ENCODE measurements at places on chromosomes 13 and 19.

DNA sequence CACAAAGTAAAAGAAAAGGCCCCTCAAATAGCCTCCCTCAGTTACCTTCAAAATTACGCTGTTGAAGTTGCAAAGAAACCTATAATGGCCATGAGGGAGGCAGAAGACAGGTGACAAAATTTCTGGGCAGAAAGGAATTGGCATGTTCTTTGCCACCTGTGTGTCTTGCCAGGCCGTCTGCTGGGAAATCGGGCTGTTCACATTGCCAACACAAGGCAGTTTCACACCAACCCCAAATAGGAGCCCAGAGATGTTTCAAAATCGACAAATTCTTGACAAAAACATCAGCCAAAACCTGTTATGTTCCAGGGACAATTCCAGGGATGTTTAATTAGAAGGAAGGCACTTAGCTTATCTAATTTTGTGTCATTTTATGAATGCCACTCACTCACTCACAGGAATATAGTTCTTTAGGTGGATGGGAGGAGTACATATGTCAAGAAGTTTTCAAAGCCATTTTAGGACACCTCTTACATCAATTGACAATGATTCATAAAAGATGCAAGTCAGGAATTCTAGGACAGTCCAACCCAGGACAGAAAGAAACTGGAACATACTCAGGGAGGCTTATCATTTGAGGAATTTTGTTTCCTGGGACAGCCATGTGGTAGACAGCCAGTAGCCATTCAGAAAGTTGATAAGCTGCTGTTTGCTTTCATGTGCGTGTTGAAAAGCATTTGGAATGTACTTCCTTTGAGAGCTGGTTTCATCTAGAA is 164.5 kb downstream of the RGCC start:
- no peak for DNase-seq

GRCh38 chr19:29680937-29681336 is 15.7 kb downstream of the PLEKHF1 start:
- DNase-seq: no peak

- no peak for DNase-seq
These were observed 19.8 kb downstream of the TCF3 start for GRCh38 chr19:1632462-1633268.

DNA sequence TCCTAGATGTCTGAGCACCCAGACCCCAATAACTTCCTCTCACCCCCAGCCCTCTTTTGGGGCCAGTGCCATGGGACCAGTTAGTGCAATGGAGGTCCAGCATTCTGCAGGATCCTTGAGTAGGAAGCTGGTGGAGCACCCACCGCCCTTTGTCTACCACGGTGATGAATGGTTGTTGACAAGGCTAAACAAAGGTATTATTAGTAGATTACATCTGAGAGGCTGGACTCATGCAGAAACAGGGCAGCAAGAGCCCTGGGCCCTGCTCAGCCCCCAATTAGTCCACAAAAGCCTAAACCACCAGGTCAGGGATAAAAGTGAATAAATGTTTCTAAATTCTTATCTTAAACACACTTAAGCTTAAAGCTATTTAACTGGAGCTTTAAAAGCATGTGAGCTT is 196.5 kb upstream of the TSHZ3 start:
- DNase-seq: no peak

DNA sequence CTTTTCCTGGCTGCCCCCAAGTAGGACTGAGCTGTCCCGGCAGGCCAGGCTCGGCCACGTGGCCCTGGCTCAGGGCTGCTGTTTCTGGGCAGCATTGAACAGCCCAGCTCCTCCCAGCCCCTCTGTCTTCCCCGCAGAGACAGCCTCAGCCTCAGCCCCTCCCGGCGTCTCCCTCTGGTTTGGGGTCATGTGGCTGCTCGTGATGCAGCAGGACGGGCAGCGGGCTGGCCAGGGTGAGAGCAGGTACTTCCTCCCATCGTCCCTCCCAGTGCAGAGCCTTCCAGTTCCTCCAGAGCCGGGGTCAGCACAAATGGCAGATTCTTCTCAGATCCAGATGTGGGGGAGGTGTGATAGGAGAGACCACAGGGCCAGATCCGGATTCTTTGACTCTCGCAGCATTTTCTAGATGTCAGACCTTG is 114.6 kb downstream of the KDM4B start:
- no peak for DNase-seq

DNA sequence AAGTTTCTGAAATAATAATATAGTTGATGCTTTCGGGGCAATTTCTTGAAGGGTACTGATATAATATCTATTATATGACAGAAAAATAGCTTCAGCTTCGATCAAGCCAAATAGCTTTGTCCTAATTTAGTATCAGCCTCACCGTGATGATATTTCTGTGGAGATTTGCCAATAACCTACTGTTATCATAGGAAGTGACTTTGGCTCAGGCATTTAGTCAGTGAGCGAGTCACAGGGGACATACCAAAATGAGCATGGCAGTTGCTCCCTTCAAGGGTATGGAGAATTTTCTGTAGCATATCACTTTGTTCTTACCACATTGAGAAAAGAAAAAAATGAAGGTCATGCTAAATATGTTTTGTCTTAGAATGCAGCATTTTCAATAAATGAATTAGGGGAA is 767.6 kb upstream of the SLITRK1 start:
- DNase-seq: no peak

- DNase-seq: no peak
These were observed 203.5 kb downstream of the ENOX1 start for GRCh38 chr13:43583321-43583720.

- DNase-seq: no peak
These were observed 61.6 kb downstream of the LRCH1 start for GRCh38 chr13:46614582-46614981.

DNA sequence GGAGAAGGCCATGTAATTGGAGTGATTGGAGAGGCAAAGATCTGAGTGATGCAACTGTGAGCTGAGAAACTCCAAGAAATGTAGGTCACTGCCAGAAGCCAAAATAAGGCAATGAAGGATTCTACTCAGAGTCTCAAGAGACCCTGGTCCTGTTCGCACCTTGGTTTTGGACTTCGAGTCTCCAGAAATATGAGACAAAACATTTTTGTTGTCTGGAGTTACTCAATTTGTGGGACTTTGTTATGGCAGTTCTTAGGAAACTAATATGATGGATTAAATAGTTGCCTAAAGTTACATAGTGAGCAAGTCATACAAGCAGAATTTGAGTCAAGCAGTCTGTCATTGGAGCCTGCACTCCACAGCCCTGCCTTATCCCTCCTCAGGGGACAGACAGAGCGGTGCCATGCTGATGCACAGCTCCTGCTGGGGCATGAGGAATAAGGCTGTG is 104.2 kb downstream of the ITGBL1 start:
- DNase-seq: no peak

- DNase-seq: no peak
These were observed 17.5 kb upstream of the N4BP2L1 start for GRCh38 chr13:32445461-32445860.

DNA sequence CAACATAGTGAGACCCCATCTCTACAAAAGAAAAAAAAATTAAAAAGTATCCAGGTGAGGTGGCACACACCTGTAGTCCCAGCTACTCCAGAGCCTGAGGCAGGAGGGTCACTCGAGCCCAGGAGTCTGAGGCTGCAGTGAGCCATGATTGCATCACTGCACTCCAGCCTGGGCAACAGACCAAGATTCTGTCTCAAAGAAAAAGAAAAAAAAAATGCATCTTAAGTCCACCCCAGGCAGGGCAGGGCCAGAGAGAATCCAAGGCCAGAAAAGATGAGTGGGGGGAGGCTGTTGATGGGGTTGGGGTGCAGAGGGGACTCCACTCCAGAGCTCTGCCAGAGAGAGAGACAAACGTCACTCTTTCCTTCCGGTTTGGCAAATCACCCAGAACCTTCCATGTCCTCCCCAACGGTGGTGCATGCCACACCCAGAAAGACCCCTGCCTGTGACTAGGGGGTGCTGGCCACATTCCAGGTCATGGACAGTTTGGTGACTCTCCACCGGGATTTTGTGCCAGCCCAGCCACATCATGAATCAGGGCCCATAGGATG is 431 bp downstream of the FUT3 start:
- no peak for DNase-seq

- DNase-seq: no peak
These were observed 49.3 kb upstream of the FREM2 start for GRCh38 chr13:38637576-38637975.

- DNase-seq: no peak
These were observed 515.5 kb downstream of the MYO16 start for GRCh38 chr13:109144693-109145437.

DNA sequence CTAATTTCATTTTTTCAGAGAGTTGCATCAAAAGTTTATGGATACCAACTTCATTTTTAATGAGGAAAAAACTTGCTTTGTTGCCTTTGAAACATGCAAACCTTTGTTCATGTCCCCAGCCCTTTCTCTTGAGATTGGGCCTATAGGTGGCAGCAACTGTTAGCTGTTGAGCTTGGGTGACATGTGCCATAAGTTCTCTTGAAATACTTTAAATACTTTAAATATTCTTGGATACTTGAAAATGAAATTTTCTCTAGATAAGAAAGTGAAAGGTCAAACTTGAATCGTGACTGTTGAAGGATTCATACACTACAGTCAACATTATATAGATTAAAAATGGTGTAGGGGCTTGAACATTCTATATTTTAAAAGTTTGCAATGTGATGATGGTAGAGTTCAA is 294.9 kb downstream of the NDFIP2 start:
- no peak for DNase-seq

DNA sequence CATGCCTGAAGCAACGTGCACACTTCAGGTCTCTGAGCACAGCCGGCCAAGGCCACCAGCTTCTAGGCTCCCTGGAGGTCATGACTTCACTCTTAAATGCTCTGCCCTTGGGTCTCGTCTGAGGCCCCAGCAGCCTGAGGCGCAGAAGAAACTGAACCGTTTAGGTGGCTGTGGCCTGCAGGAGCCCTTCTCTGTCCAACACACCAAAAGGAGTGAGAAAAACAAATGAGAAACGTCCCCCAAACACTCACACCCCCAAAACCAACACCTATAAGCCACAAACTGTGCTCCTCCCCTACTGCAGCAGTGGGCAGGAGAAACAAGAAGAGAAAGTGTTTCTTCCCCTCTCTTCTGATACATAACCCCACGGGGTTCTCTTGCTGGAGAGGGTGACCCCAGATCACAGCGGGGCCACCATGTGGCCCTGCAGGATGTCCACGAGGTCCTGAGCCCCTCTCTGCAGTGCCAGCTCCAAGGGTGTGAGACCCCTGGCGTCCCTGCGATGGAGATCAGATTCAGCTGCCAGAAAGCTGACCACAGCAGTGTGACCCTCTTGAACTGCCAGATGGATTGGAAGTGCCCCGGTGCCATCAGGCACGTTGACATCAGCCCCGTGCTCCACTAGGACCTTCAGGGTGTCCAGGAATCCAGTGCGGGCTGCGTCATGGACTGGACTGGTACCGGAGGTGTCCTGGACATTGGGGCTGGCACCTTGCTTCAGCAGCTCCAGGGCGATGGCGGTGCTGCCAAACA is 1.0 kb upstream of the KRI1 start:
- DNase-seq: no peak

DNA sequence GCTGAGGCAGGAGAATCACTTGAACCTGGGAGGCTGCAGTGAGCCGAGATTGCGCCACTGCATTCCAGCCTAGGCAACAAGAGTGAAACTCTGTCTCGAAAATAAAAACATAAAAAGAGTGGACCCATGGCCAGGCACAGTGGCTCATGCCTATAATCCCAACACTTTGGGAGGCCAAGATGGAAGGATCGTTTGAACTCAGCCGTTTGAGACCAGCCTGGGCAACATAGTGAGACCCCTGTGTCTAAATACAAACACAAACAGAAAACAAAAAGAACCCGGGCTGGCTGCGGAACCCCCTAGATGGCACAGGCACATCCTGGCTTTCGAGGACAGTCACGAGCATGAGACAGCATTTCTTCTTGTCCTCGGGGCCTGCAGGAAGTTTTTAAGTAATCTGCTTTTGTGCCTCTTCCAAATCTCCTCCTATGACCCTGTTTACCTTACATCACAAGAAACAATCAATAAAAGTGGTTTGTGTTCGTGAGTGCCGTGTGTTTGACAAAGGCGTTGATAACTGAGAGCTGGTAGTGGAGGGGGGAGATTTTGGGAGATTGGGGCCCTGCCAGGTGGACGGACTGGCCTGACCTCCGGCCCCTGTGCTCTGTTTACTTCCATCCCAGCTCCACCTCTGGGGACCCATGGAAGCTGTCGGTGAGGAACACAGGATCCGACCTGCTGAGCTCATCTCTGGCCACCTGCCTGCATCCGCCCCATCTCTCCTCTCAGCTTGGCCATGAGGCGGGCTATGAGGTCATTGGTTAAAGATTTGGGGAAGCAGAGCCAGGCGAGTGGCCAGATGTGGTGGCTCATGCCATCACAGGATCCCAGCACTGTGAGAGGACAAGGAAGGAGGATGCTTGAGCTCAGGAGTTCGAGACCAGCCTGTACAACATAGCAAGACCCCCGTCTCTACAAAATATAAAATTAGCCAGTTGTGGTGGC is 5.9 kb upstream of the GDF15 start:
- DNase-seq: no peak

DNA sequence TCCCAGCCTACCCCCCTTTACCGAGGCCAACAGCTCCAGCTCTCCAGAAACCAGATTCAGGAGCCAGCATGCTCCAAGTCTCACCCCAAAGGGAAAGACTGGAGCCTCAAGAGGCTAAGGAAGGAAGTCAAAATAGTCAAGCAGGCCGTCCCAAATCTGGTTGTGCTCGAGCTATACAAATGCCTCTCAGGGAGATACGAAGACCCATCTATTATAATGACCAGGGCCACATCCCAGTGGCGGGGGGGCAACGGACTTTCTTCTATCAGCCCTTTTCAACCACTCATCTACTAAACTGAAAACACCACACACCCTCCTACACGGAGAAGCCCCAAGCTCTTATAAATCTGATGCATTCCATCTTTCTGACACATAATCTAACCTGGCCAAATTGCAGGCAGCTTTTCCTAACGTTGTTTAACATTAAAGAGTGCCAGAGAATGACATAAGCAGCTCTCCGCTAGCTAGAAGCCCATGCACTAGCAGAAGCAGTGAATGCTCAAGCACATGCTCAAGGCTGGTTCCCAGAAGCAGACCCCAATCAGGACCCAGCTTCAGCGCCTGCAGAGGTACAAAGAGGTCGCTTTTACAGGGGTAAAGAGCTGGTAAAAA is 104.6 kb upstream of the ZNF98 start:
- no peak for DNase-seq

- DNase-seq: no peak
These were observed 44.7 kb downstream of the CARS2 start for GRCh38 chr13:110661256-110661655.

DNA sequence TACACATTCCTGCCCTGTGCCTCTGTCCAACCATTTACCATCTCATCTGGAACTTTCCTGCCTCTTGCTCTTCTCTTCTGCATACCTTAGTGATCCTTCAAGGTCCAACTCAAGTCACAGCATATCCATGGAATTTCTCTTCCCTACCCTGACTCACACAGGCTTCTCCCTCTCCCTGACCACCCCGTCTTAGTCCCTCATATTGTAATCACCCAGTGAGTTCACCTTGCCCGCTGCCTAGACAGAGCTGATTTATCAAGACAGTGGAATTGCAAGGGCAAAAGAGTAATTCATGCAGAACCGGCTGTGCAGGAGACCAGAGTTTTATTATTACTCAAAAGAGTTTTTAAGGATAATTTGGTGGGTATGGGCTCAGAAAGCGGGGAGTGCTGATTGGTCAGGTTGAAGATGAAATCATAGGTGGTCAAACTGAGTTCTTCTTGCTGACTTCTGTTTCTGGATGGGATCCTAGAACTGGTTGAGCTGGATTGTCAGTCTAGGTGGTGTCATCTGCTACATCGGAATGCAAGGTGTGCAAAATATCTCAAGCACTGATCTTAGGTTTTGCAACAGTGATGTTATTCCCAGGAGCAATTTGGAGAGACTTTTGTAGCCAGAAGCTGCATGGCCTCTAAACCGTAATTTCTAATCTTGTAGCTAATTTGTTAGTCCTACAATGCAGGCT is 67.2 kb downstream of the HSPH1 start:
- no peak for DNase-seq

GRCh38 chr13:101149735-101150384 is 266.4 kb downstream of the NALCN start:
- no peak for DNase-seq
